ENCODE measurements at places on chromosomes 7 and 10. TPM values are rescaled to one million over a fixed set of nuclear protein-coding genes. Genes with fewer than 3 reads are reported as not detected.

Gene GTF2IRD1
- total RNA-seq: 24.2 TPM

DNA sequence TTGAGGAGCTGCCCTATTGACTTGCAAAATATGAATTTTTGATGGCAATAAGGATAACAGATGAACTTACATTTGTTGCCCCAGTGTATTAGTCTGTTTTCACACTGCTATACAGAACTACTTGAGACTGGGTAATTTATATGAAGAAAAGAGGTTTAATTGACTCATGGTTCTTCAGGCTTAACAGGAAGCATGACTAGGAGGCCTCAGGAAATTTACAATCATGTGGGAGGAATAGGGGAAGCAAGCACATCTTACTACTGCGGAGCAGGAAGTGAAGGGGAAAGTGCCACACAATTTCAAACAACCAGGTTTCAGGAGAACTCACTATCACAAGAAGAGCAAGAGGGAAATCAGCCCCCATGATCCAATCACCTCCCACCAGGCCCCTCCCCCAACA lies 57.9 kb downstream of the ZNF22 start:
- H3K36me3 ChIP-seq: no peaks in the 10 kb centered on the region
- H3K4me3 ChIP-seq: no peak overlapping the region
- H3K27me3 ChIP-seq: no peaks in the 10 kb centered on the region
- H3K27ac ChIP-seq: peak overlapping the region; percentile 72
- peaks cover 13% of the 10 kb centered on the region for H3K4me1 ChIP-seq
- peak; percentile 72 for DNase-seq

DNA sequence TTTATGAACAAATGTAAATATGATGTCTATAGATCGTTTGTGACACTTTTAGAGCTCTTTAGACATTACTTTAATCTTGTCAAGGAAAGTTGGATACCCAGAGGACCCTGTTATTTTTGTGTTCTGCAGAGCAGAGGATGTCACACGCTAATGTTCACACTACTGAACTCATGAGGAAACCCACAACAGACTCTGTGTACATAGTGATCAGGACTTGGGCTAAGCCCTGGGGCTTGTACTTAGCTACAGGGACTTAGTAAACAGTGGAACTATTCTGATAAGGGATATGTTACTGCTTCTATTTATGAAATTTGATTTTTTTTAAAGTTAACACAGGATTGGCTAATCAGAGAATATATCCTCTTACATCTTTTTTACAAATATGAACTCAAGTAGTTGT lies 36.1 kb upstream of the ZNF518A start:
- no peak overlapping the region for H3K27ac ChIP-seq
- H3K36me3 ChIP-seq: no peaks in the 10 kb centered on the region
- H3K4me3 ChIP-seq: no peak overlapping the region
- peaks cover 35% of the 10 kb centered on the region for H3K27me3 ChIP-seq

Gene SLC26A5
- not detected for total RNA-seq

DNA sequence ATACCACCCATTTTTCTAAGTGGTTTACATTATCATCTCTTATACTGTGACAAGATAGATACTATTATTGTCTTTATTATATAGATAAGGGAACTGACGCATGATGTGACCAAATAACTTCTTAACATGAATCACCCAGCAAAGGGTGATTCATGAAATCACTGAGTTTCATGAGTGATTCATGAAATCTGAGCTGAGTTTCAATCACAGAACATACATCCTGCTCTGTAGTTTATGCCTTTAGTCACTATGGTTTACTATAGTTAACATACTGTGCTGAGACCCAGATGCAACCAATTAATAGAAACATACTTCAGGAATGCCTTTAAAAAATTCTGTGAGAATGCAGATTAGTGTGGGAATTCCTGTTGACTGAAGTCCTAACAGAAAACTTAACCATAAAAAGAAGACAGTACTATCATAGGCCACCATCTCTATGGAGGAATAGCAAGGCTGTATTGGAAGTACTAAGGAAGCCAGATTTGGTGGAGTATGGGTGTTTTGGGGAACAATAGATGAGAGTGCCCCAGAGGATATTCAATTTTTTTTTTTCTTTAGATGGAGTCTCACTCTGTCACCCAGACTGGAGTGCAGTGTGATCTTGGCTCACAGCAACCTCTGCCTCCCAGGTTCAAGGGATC lies 43.1 kb upstream of the SEMA3A start:
- H3K4me3 ChIP-seq: no peak overlapping the region
- peaks cover 24% of the 10 kb centered on the region for H3K4me1 ChIP-seq

DNA sequence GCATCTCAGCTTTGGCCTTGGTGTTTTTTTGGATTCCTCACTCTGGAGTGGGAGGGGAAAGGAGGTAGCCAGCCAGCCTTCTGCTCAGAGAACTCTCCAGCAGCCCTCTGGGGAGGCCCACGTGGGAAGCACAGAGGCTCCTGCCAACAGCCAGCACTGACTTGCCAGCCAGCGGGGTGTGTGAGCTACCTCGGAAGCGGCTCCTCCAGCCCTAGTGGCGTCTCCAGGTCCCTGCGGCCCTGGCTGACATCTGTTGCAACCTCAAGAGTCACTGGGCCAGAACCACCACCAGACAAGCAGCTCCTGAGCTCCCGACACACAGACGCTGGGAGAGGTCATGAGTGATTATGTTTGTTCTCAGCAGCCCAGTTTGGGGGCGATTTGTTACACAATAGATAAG lies 180.2 kb upstream of the FZD8 start:
- H3K36me3 ChIP-seq: no peaks in the 10 kb centered on the region
- DNase-seq: no peak
- no peak overlapping the region for H3K4me3 ChIP-seq
- H3K27me3 ChIP-seq: peaks cover 5% of the 10 kb centered on the region
- H3K27ac ChIP-seq: no peak overlapping the region

Gene PITX3
- total RNA-seq: not detected

Gene TUBB8
- total RNA-seq: not detected

DNA sequence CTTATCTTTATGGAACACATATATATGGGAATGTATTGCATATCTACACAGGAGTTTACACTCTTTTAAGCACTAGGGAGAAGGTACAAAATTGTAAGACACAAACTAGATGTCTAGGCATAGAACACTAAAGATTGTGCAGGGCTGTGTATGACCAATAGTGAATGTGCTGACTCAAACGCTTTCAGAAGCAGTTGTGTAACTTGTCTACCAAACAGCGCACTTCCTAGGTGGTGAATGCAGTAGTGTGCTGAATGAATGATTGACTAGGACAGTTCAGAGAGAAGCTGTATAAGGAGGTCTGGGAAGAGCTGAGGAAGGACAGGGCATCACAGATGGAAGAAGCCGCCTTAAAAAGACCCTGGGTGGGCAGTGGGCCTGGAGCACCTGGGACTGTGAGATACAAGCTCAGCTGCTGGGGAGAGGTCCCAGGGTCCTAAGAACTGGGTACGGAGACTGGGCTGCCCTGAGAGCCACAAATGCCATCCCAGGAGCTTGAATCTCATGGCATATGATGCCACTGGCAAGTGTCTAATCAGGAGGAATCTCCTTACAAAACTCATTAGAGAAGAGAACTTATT lies 14.2 kb downstream of the CLRN3 start:
- peaks cover 5% of the 10 kb centered on the region for H3K4me1 ChIP-seq
- H3K4me3 ChIP-seq: no peak overlapping the region
- no peak overlapping the region for H3K27ac ChIP-seq
- H3K36me3 ChIP-seq: no peaks in the 10 kb centered on the region
- DNase-seq: no peak

DNA sequence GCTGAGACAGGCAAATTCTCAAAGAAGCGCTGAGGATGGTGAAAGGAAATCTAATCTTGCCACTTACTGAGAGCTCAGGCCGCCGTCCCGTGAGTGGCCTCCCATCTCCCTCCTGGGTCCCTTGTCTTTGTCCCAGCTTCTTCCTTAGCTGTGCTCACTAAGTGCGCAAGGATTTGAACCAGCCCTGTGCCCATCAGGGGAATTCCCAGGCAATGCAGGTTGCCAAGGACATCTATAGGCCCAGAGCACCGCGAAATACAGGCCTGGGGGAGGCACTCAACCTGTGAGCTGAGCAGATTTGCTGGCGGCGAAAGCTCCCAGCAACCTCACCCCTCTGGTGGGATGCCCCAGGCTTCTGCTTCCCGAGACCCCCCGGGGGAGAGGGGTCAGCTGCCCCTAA lies 64.8 kb downstream of the OAT start:
- H3K4me1 ChIP-seq: peaks cover 7% of the 10 kb centered on the region
- H3K36me3 ChIP-seq: no peaks in the 10 kb centered on the region
- DNase-seq: no peak
- H3K27ac ChIP-seq: no peak overlapping the region
- H3K4me3 ChIP-seq: no peak overlapping the region

Gene CRHR2
- not detected for total RNA-seq

DNA sequence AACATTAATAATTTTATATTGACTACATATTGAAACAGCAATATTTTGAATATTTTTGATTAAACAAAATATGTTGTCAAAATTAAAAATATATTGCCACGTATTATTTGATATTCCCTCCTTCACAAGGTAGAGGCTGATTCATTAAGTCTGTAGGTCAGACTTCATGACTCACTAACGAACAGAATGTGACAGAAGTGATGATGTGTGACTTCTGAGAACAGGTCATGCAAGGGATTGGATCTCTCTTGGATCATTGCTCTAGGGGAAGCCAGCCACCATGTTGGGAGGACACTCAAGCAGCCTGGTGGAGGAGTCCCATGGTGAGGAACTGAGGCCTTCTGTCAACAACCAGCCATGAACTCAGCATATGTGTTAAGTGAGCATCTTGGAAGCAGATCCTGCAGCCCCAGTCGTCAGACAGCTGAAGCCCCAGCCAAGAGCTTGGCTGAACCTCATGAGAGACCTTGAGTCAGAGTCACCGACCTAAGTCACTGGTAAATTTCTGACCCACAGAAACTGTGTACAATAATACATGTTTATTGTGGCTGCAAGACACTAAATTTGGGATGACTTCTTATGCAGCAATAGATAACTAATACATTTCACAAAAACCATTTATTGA lies 66.6 kb downstream of the HTR5A start:
- no peaks in the 10 kb centered on the region for H3K4me1 ChIP-seq
- H3K36me3 ChIP-seq: no peaks in the 10 kb centered on the region
- no peak overlapping the region for H3K4me3 ChIP-seq
- DNase-seq: no peak
- H3K27me3 ChIP-seq: no peaks in the 10 kb centered on the region

Gene ATXN7L1
- total RNA-seq: 15.6 TPM

- H3K27ac ChIP-seq: no peak overlapping the region
- peak; percentile 62 for DNase-seq
- no peaks in the 10 kb centered on the region for H3K36me3 ChIP-seq
Observed at GRCh38 chr7:13117103-13117502, 429.7 kb downstream of the ARL4A start.

DNA sequence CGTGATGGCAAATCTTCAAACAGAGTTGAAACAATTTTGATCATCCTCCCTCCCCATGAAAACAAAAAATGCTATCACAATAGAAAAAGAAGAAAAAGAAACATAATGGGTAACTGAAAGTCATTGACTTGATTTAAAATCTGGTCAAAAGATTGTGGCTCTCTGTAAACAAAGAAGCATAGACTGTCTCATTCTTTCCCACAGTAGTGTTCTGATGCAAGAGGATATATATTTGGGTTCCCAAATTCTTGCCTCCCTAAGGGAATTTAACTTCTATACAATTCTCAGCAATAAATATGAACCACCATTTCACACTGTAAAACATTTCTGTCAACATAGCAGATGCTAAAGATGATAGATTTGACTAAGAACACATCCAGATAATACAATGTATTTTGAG lies 32.8 kb upstream of the MEOX2 start:
- no peak overlapping the region for H3K4me3 ChIP-seq
- DNase-seq: no peak
- no peaks in the 10 kb centered on the region for H3K27me3 ChIP-seq
- H3K4me1 ChIP-seq: peaks cover 20% of the 10 kb centered on the region
- H3K36me3 ChIP-seq: no peaks in the 10 kb centered on the region

Gene CFAP46
- 0.75 TPM for total RNA-seq

Gene TSPAN12
- 19.0 TPM for total RNA-seq

DNA sequence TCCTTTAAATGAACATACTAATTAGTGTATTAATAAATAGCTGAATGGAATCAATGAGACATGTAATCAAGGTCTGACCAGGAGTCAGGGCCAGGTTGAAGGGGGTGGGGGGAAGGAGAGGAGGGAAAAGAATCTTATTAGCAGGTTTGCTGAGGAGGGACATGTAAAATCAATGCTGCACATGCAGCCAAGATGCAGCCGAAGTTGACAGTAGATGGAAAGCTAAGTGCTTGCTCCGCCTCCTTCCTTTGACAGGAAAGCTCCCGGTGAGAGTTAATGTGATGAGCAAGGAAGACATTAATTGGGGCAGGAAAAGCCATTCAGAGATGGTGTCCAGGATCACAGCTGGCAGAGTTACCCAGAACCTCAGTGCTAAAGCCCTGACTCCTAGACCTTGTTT lies 24.4 kb downstream of the PLXNA4 start:
- DNase-seq: no peak
- peaks cover 6% of the 10 kb centered on the region for H3K36me3 ChIP-seq
- no peak overlapping the region for H3K27ac ChIP-seq
- H3K4me1 ChIP-seq: peaks cover 15% of the 10 kb centered on the region
- H3K4me3 ChIP-seq: no peak overlapping the region

GRCh38 chr10:104342941-104343411 lies 4.7 kb upstream of the ITPRIP start:
- DNase-seq: peak; percentile 90
- peak overlapping the region; percentile 73 for H3K27ac ChIP-seq
- no peaks in the 10 kb centered on the region for H3K36me3 ChIP-seq
- H3K4me1 ChIP-seq: peaks cover 35% of the 10 kb centered on the region
- no peak overlapping the region for H3K4me3 ChIP-seq
- no peaks in the 10 kb centered on the region for H3K27me3 ChIP-seq

Gene GPR141
- total RNA-seq: not detected

Gene TRIM73
- total RNA-seq: 1.2 TPM

Gene IDI2
- total RNA-seq: not detected

DNA sequence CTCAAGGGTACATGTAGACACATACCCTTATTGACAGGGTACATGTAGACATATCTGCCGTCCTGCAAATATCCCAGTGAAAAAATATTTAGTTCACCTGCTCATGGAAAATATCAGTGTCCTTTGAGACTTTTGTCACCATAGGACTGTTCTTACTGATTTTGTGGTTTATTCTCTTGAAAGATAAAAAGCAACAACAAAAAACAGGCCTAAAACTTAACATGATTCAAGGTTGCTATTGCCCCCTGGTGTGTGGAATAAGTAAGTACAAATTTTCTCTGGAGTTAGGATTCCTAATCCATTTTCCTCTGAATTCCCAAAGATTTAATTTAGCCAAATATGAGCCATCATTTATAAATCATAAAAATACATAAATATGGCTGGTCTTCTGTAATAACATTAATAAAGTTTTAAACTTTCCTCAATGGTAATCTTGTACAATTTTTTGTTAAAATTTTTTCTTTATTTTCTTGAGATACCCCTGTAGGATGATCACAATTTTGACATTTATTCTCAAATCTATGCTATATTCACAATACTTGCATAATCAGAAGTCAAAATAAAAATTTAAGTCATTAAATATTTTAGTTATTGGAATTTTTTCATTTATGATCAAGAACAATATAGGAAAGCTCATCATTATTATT lies 741.4 kb upstream of the POT1 start:
- DNase-seq: peak; percentile 61
- no peak overlapping the region for H3K27ac ChIP-seq
- H3K36me3 ChIP-seq: no peaks in the 10 kb centered on the region
- H3K4me1 ChIP-seq: no peaks in the 10 kb centered on the region
- H3K27me3 ChIP-seq: no peaks in the 10 kb centered on the region

Measured in endothelial cell of umbilical vein (primary cell).